AG09309 (cell line): ENCODE measurements at places on chromosomes 5 and 9.

DNA sequence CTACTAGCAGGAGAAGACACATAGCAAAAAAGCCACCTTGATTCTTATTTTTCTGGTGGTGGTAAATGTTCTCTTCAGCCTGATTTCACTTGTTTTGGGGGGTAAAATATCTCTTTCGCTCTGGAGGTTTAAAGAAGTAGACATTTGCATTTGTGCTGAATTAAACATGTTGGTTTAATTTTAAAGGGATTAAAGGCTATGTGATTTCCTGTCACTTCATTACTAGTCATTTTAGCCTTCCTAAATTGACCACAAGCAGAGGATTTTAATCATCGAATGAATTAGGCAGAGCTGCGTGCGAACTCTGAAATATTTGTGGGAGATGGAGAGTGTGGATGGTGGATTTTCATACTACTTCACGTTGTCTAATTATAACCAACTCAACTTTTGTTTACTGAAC lies 4.8 kb downstream of the RASGRF2 start:
- DNase-seq = no peak

GRCh38 chr5:7756453-7756852 lies 94.5 kb downstream of the CFAP90 start:
- no peak for DNase-seq

GRCh38 chr5:40828690-40829661 lies 6.0 kb downstream of the RPL37 start:
- DNase-seq = no peak

DNA sequence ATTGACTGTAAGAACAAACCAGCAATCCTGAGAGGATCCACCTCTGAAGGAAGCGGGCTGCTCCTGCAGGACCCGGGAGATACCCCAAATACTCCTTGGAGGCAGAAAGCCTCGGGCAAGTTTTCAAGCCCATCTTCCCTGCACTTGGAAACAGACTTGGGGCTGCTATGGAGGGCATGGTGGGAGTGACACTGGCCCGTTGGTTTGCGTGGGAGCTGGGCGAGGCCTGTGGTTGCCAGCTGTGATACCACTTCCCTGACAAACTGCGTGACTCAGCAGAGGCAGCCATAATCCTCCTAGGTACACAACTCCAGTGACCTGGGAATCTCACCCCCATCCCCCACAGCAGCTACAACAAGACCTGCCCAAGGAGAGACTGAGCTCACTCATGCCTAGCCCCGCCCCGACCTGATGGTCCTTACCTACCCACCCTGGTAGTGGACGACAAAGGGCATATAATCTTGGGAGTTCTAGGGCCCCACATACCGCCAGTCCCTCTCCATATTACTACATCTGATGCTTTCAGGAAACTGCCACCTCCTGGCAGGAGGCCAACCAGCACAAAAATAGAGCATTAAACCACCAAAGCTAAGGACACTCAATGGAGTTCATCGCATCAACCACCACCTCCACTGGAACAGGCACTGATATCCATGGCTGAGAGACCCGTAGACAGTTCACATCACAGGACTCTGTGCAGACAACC lies 38.1 kb upstream of the VLDLR start:
- DNase-seq = no peak

GRCh38 chr5:132471151-132471907 lies 19.2 kb downstream of the IRF1 start:
- no peak for DNase-seq

DNA sequence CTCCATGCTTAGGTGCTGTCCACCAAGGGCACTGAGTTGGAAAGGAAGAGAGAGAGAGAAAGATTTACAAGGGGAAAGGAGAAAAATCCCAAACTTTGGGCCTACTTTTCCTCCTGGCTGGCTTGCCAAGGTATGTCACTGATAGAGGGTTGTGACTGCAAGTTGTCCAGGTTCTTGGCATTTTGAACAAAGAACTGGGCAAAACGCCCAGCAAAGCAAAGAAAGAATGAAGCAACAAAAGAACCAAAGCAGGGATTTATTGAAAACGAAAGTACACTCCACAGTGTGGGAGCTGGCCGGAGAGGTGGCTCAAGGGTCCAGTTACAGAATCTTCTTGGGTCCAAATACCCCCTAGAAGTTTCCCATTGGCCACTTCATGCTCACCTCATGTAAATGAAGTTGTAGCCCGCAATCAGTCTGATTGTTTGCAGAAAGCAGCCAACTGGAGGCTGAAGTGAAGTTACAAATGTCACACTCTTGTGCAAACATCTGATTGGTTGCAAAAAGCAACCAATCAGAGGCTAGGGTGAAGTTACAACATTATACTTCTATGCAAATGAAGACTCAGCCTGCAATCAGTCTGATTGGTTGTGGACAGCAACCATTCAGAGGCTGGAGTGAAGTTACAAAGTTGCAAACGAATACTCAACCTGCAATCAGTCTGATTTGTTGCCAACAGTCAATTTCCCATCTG lies 263.5 kb downstream of the YTHDC2 start:
- DNase-seq = no peak
